AG10803 (cell line): ENCODE measurements at places on chromosomes 3 and 15.
A peak's percentile ranks its signal among the peaks of the same experiment; 100 is the strongest.

DNA sequence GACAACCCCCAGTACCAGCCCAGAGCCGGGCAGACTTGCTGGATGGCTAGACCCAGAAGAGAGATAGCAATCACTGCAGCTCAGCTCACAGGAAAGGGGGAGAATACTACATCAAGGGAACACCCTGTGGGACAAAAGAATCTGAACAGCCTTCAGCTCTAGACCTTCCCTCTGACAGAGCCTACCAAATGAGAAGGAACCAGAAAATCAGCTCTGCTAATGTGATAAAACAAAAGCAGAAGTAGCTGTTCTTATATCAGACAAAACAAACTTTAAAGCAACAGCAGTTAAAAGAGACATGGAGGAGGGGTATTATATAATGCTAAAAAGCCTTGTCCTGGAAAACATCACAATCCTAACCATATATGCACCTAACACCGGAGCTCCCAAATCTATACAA, 283.3 kb downstream of the KLF13 start:
- no peak for DNase-seq

GRCh38 chr3:71402911-71403310, 180.6 kb downstream of the FOXP1 start:
- DNase-seq: no peak

DNA sequence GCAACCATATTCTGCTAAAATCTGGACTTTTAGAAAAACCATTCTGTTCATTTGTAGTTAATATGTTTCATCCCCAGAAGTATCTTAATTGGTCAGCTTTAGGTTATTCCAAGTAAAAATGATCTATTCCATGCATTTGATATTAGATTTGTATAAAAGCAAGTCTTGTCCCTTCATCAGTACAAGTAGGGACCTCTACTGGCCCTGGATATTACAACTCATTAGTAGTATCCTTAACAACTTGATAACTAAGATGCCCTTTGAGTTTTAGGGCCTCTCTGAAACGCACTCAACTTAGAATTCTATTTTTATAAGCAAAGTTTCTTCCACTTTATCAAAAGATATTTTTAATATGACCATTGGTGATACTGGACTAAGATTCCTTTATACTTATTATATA, 25.3 kb upstream of the SELENOT start:
- DNase-seq: peak; percentile 4

GRCh38 chr3:183064475-183064874, 34.8 kb downstream of the MCCC1 start:
- no peak for DNase-seq

DNA sequence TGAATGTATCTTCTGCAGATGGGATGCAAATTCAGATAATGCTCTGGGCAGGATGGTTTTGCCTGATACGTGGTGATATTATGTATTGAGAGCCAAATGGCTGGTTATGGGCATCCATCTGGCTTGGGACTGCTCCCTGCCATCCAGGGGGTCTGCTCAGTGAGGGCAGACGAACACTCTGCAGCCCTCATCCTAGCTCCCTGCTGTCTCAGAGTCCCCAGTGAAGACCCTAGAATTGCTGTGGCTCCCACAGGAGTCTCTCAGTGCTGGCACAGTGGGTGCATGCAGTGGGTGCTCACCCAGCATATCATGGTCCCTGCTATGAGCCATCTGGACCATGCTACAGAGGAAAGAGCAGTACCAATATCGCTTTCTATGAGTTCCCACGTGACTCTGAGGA, 10.3 kb downstream of the CX3CR1 start:
- no peak for DNase-seq

GRCh38 chr3:183697610-183698317, at the start of gene YEATS2:
YEATS2 (plus strand) TSS chr3:183697797; CDS start chr3:183715163, 17,366 bp downstream.
- peak; percentile 54 for DNase-seq

DNA sequence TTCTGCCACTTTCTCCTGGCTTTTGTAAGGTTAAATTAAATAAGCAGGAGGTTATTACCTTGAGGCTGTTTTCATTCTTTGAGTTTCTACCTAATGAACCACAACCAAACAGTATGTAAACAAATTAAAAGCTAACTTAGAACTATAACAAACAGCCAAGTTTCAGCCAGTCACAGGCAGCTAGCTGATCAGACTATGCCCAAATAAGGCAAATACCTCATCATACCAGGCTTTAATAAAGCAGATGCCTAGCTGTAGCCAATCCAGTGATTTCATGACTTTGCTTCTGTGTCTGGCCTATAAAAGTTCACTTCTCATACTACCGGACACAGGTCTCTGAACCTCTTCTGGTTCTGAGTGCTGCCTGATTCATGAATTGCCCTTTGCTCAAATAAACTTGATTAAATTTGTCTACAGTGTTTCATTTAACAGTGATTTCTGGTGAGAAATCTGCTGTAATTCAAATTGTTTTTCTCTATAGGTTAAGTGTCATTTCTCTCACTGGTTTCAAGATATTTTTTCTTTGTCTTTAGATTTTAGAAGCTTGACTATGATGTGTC, 24.2 kb downstream of the SH3GL3 start:
- DNase-seq: no peak

DNA sequence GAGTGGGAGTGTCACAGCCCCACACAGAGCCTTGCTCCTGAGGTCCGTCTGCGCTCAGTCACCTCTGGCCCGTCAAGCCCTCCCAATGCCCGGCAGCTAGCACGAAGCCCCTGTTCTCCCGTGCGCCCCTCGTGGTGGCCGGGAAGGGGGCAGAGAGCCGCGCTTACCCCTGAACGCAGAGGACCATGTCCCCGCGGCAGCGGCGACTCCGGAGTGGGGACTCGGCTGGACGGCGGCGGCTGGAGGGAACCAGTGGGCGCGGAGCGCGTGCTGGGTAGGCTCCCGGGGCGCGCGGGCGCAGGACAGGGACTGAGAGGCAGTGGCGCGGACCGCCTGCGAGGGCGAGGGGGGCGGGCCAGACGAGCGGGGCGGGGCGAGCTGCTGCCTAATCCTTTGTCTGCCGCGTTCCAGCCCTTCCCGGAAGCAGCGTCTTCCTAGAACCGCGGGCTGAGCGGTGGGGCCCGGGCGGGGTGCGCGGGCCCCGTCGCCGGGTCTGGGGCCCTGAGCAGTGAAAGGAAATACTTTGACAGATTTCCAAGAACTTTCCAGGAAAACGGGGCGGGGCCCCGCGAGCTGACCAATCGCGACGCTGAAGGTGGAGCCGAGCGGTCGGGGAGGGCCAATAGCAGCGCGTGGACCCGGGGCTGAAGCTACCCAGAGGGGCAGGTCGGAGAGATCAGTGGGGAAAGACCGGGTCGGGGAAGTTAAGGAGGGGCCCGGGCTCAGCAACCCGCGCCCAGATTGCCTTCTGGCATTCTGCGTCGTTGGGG, at the start of gene CISH:
TSS of gene CISH (minus strand) at position 311 of the 770 bp plus-strand sequence. CDS start at position 187, 124 bp downstream.
- peak; percentile 87 for DNase-seq

- no peak for DNase-seq
Measured at GRCh38 chr15:77844798-77845446, 212.2 kb upstream of the LINGO1 start.

DNA sequence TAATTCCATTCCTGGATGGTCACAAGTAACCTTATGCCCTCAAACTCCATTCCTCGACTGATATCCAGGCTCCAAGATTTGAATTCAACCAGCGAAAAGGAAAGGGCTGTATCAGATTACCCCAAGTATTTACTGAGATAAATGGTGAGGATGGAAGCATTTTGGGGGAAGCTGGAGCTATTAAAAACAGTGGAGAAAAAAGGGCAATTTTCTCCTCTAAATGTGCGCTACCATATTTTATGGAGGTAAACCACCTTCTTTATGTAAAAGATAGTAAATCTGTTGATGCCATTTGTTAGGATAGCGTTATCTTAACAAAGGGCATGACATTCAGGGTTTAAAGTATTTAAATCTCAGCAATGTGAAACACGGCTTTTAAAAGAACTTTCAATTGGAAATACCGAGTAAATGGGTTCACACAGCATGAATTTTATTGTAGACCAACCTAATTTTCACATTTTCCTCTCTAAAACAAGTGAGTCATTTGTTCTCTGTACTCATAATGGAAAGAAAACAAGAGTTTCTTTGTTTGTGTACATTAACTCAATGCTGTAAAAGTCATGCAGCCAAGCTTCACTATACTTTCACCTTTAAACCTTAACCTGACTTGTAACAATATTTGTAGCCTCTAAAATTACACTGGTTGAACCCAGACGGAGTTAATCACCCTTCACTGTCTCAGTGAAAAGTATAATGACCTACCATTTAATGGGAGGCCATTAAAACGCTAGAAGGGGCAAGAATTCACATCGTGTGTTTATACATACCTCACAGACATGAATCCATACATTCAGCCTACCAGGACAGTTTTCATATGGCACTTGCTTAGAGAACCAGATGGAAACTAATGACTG, 773.4 kb downstream of the ROBO1 start:
- DNase-seq: no peak

GRCh38 chr3:187039100-187039722, 100.1 kb downstream of the RPL39L start:
- DNase-seq: no peak

DNA sequence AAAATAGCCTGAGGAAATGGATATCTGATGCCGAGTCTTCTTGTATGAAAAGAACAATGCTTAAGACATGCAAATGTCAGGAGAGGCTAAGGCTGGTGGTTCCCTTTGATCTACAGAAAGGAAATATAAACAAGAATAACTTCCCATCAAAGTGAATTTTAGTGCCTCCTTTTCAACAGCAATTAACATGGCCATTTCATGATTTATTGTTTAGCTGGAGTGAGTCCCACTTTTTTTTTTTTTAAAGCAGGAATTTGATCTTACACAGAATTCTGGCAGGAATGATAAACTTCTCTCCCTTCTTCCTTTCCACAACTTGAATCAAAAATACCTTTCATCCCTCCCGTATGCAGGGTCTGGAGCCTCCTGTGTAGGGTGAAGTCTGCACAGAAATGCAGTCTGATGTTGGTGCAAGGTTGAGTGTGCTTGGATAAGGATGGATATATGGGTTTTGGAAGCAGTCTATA, 287.0 kb downstream of the MEX3B start:
- no peak for DNase-seq

- DNase-seq: no peak
Measured at GRCh38 chr15:67462875-67463274, 58.1 kb upstream of the C15orf61 start.

DNA sequence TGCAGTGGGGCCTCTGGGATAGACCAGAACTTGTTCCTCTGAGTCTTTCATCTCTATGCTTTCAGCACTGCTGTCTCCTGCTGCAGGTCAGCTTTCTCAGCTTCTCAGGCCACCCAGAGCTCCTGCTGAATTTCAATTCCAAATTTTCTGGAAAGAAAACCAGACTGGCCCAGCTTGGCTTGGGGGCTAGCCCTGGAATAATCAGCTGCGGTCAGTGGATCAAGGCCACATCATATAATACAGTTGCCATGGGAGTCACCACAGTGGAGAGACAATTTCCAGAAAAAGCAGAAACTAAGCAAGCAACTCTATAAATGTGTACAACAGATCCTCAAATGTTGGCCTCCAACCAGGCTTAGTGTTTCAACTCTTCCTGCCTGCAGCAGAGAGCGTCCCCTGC, 91.1 kb upstream of the SLC24A5 start:
- DNase-seq: no peak

DNA sequence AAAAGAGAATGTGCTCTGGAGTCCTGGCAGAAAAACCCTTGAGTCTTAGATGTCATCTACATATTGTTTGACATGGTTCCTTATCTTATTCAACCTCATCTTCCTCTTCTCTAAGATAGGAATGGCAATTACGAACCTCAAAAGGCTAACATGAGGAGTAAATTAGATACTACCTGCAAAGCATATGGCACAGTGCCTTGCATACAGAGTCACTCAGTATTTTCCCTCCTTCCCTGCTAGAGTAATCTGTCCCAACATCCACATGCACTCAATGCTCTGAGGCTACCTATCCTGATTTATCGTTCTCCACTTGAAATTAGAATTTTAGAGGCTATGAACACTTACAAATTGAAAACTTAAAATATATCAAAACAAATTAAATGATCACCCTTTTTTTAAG, 386.7 kb downstream of the RSL24D1 start:
- DNase-seq: no peak

DNA sequence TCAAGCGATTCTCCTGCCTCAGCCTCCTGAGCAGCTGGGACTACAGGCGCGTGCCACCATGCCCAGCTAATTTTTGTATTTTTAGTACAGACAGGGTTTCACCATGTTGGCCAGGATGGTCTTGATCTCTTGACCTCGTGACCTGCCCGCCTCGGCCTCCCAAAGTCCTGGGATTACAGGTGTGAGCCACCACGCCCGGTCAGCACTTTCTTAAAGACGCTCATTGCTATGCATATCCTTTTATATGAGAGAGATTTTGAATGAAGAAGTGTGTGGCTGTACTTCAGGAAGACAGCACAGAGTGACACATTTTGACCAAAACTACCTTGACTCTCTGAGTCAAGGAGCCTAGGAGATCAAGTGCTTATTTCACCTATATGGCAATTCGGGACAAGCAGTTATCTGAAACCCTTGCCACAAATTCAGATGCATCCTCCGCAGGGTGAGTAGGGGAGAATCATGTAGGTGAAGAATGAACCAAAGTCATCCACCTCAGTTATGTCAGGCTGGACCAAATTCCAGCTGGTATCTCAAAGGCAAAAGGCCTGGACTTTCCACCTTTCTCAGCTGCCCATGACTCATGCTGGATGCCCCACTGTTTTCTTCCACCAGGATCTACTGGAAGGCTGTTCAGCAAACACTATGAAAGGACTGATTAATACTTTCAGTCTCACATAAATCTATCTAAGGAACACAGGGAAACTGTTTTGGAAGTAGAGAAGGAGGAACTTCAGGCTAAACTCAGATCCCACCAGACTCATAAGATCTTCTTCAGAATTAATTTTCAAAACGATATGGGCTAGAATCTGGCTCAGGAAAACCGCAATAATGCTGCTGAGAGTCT, 31.9 kb downstream of the SUSD5 start:
- DNase-seq: no peak

- peak; percentile 57 for DNase-seq
Measured at GRCh38 chr3:169147238-169148008, 516.1 kb downstream of the MECOM start.

GRCh38 chr3:59433546-59433945, 383.7 kb upstream of the CFAP20DC start:
- DNase-seq: no peak

DNA sequence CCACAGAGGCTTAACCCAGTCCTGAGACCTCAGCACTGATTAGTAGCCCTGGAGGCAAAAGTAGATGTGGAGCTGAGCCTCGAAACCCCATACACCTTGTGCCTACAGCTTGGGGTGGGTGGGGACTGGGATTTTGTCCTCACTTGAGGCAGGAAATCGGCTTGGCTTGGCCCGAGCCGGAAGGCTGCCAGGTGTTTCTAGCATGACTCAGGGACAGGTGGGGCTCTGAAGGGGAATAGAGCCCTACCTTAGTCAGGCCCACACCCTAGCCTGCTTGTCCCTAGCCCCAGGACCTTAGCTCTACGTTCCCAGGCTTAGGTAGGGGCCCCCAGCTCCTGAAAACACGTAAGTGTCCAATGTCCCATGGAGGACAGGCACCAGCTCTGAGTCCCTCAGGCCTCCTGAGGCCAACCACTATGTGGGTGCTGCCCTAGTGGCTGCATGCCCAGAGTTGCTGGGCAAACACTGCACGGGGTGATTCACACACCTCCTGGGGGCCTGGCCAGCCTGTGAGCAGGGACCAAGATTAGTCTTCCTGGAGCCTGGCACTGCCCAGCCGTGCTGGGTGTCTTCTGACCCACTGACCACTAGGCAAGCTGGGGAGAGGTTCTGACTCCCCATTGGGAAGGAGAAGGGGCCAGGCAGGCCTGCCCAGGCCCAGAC, 3.1 kb downstream of the MST1R start:
- DNase-seq: peak; percentile 52
